Vagina (tissue), 2 donors: ENCODE measurements at places on chromosomes 2 and 18. TPM values are rescaled to one million over a fixed set of nuclear protein-coding genes. Genes with fewer than 3 reads are reported as not detected.

Gene HOXD4
- 4.9 TPM for total RNA-seq

Gene ERFE
- total RNA-seq: not detected

Gene TTN
- total RNA-seq: 2.0 TPM

Gene SETBP1
- total RNA-seq: 38.1 TPM

DNA sequence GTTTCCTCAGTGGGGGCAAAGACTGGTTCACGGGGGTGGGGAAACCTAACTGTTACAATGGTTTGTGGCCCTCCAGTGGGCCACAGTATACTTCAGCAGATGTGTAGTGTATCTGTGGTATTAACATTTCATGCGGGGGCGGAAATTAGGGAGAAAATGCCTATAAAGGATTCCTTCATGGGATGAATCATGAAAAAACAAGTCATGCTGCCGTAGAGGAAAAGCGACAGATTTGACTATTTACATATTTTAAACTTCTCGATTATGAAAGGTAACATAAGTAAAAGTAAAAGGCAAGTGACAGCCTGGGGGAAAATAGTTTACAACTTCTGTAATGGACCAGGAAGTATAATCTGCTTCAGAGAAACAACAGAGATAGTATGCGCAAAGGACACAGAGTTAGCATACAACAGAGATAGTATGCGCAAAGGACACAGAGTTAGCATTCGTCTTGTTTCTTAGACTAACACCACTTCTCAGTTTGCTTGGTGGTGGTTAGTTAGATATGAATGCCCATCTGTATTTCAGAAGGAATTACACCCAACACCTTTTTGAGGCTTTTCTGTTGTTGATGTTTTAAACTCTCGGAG is 41.1 kb downstream of the MRPS9 start:
- H3K27me3 ChIP-seq: no peaks in the 10 kb centered on the region
- no peaks in the 10 kb centered on the region for H3K4me1 ChIP-seq
- no peak overlapping the region for H3K4me3 ChIP-seq

- H3K27ac ChIP-seq: no peak overlapping the region
- H3K4me1 ChIP-seq: no peaks in the 10 kb centered on the region
- no peak overlapping the region for H3K4me3 ChIP-seq
- DNase-seq: no peak
- H3K27me3 ChIP-seq: no peaks in the 10 kb centered on the region
Measured at GRCh38 chr2:186170693-186171092, 315.4 kb upstream of the ZC3H15 start.

DNA sequence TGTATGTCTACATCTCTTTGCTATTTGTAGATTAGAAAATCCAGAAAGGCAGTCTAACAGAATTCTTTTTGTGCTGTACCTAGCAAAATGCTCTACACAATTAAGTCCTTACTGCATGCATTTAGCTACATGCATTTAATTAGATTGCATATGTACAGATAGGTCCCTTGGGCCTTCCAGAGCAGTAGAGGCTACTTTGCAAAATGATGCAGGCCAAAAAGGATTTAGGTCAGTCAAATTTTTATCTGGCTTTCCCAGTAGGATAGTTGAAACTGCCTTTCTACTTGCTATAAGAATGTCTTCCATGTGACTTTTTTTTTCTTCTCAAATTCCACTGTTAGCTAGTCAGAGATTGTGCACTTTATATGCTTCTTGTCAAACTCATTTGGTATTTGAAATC is 19.3 kb downstream of the GALNT13 start:
- no peak overlapping the region for H3K27ac ChIP-seq
- no peaks in the 10 kb centered on the region for H3K36me3 ChIP-seq
- no peak overlapping the region for H3K4me3 ChIP-seq
- no peaks in the 10 kb centered on the region for H3K4me1 ChIP-seq

DNA sequence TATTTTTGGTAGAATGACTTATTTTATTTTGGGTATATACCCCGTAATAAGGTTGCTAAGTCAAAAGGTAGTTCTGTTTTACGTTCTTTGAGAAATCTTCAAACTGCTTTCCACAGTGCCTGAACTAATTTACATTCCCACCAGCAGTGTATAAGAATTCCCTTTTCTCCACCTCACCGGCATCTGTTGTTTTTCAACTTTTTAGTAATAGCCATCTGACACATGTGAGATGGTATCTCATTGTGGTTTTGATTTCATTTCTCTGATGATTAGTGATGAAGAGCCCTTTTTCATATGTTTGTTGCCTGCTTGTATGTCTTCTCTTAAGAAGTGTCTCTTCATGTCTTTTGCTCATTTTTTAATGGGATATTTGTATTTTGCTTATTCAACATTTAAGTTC is 215.2 kb upstream of the TFPI start:
- no peak overlapping the region for H3K27ac ChIP-seq
- no peaks in the 10 kb centered on the region for H3K27me3 ChIP-seq
- no peaks in the 10 kb centered on the region for H3K4me1 ChIP-seq
- H3K4me3 ChIP-seq: no peak overlapping the region

DNA sequence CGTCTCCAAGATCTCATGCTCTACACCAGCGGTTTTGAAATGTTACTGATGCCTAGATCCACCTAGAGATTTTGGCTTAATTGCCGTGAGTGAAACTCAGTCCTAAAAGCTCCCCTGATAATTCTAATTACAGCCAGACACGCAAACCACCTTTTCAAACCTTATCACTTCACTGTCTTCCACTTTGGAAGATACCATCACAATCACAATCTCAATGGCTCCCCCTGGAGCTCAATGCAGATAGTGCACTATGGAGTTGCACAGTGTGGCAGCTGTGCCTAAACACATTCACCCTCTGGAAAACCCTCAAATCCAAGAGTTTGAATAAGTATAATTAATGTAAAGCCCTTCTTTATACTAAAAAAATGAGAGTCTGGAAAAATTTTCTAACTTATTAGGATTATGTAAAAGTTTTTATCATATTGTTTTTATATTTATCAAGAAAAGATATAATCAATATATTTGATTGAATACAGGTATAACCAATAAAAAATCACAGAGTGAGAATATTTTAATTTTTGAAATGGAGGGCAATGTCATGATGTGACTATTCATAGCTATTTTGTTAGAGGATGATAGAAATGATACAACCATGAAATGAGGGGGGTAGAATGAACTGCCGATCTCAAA is 102.9 kb upstream of the SLC8A1 start:
- DNase-seq: no peak
- H3K27ac ChIP-seq: no peak overlapping the region
- no peaks in the 10 kb centered on the region for H3K36me3 ChIP-seq
- no peak overlapping the region for H3K4me3 ChIP-seq
- H3K4me1 ChIP-seq: no peaks in the 10 kb centered on the region

DNA sequence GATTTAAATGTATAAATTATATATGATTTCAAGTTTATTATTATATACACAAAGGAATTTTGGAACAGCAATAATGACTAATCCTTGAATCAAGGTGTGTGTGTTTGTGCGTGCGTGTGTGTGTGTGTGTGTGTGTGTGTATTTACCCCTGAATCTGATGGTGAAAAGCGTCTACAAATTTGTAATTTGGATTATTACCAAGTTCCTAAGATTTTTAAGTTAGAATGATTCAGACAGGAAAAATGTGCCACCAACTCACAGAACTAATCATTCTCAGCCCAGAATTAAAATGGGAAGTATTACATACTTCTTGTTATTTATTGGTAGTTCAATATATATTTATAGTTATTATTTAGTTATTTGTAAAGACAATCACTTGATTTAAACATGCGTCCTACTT is 12.3 kb downstream of the CALCRL start:
- no peaks in the 10 kb centered on the region for H3K36me3 ChIP-seq
- no peaks in the 10 kb centered on the region for H3K4me1 ChIP-seq
- H3K27me3 ChIP-seq: no peaks in the 10 kb centered on the region
- no peak overlapping the region for H3K4me3 ChIP-seq
- no peak overlapping the region for H3K27ac ChIP-seq
- no peak for DNase-seq

DNA sequence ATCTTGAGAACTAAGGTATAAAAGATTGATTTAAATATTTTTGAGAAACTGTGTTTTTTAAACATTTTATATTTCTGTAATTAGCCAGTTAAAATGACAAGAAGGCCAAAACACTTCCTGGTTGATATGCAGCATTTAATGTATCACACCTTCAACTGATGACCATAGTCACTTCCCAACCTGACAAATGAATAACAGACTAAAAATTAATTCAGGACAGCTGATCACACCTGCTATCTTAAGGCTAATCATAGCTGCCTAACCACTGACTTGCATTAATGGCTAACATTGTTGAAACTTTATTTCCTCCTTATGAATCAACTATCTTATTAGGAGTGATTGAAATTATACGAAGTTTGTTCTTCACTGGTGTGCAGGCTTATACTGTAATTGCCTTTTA is 125.8 kb upstream of the MSTN start:
- H3K4me3 ChIP-seq: no peak overlapping the region
- H3K36me3 ChIP-seq: no peaks in the 10 kb centered on the region
- H3K4me1 ChIP-seq: peaks cover 15% of the 10 kb centered on the region

DNA sequence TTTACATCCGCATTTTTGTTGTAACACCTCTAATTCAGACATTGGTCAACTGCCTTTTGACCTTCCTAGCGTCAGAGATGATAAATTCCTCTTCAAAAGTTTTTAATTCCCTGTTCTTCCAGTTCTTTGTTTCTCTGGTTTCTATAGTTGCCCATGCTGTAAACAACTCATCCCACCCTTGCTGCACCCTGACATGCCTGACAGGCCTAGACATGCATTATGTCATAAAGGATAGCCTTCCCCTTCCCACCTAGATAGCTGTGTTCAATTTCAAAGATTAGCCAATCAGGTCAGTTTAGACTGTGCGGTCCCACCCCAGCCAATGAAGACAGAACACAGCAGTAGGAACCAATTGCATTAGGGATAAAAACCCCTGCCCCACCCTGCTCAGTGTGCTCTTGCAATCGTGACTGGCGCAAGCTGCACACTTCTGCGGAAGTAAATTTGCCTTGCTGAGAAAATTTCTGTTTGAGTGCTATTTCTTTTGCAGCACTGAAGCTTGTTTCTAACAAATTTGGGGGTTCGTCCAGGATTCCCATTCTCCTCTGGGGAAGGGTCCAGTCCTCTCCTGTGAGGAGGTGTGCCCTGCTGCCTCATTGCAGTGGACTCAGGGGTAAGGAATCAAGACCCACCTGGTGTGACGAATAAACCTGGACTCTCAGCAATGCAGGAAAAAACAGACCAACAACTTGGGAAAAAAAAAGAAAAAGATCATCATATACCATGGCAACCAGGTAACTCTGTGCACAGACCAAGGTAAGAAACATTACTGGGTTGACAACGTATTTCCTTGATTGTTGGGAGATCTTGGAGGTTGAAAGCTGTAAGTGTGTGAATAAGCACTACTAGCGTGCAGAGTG is 9.1 kb upstream of the SAP130 start:
- H3K36me3 ChIP-seq: no peaks in the 10 kb centered on the region
- H3K4me1 ChIP-seq: no peaks in the 10 kb centered on the region
- no peak overlapping the region for H3K4me3 ChIP-seq
- H3K27me3 ChIP-seq: no peaks in the 10 kb centered on the region

DNA sequence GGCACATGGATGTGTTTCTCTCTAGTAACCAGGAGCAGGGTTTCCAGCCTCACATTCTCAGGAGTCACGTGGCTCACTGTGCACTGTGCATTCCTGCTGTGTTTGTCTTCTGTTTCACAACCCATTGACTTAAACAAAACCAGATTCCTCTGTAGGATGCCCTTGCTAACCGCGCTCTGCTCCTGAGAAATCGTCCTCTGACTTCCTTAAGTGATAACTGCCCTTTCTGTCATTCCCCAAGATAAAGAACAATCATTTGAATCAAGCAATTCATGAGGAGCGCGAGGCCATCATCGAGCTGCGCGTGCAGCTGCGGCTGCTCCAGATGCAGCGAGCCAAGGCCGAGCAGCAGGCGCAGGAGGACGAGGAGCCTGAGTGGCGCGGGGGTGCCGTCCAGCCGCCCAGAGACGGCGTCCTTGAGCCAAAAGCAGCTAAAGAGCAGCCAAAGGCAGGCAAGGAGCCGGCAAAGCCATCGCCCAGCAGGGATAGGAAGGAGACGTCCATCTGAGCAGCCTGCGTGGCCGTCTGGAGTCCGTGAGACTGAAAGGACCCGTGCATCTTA is 60.2 kb downstream of the RALBP1 start:
- peak overlapping the region; percentile 24 for H3K27ac ChIP-seq
- peaks cover 48% of the 10 kb centered on the region for H3K36me3 ChIP-seq
- no peak for DNase-seq
- H3K4me1 ChIP-seq: no peaks in the 10 kb centered on the region
- no peak overlapping the region for H3K4me3 ChIP-seq
- no peaks in the 10 kb centered on the region for H3K27me3 ChIP-seq

DNA sequence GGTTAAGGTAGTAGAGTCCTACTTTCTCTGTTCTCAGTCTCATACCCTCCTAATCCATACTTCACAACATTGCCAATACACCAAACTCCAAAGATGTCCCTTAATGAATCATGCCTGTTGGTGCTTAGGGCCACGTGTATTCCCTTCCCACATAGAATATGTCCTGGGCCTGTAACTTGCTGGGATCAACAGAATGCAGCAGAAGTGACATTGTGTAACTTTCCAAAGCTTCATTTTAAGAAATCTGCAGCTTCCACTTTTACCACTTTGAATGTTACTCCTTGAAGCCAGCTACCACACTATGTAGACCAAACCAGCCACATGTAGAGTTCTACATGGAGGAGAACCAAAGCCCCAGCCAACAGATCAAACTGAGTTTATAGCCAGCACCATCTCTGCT is 58.5 kb upstream of the ARHGAP15 start:
- DNase-seq: no peak
- no peak overlapping the region for H3K27ac ChIP-seq
- no peak overlapping the region for H3K4me3 ChIP-seq
- no peaks in the 10 kb centered on the region for H3K36me3 ChIP-seq
- no peaks in the 10 kb centered on the region for H3K27me3 ChIP-seq
- H3K4me1 ChIP-seq: no peaks in the 10 kb centered on the region

DNA sequence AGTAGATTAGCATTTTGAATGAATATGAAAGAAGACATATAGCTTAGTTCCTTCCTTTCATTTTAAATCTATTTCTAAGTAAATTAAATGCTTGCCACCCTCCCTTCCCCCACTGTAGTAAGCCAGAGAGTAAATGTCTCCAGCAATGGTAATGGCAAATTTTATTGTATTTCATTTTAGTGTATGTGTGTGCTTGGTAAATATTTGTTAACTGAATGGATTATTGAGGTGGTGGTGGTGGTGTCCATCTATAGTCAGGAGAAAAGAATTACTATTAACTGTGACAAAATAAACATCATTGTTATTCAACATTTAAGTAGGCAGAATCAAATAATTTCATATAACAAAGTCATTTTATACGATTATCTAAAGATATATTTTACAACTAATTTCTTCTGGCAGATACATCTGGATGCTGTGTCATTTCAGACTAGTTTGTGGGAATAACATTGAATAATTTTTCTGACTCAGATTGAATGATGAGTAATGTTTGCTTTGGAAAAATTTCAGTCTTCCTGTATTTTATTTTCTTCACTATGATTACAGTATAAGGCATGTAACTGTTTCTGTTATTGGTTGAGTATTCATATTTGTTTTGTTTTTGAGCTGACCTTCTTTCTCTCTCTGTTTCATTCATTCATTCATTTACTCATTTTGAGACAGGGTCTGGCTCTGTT is 18.3 kb downstream of the ASXL3 start:
- no peaks in the 10 kb centered on the region for H3K27me3 ChIP-seq
- no peaks in the 10 kb centered on the region for H3K36me3 ChIP-seq
- DNase-seq: no peak
- peaks cover 6% of the 10 kb centered on the region for H3K4me1 ChIP-seq
- H3K27ac ChIP-seq: no peak overlapping the region
